Mucosa of descending colon (tissue), 3 donors: ENCODE measurements at places on chromosomes 4 and X.

DNA sequence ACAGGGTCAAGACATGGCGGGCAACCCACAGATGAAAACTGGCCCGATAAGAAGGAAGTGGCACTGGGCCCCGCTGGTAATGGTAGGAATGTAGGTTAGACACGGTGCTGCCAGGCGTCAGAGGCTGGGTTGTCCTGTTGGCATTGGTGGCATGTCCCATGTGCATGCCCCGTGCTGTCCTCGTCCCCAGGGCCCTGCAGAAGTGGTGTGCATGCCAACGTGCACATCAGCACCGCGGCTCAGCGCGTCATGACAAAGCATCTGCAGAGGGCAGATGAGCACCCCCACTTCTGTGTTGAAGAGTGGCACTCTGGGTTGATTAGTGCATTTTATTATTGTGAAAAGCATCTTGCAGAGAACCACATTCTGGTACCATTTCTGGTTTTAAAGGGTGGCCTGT is 35.6 kb downstream of the NELFA start:
- DNase-seq, result no peak

- DNase-seq, result no peak
Observed at GRCh38 chrX:44401151-44401550, 57.7 kb upstream of the EFHC2 start.

- DNase-seq, result no peak
Observed at GRCh38 chr4:129428454-129428853, 332.5 kb downstream of the C4orf33 start.

GRCh38 chr4:54659313-54659712 is 1.6 kb downstream of the KIT start:
- no peak for DNase-seq

- DNase-seq, result no peak
Observed at GRCh38 chr4:31291238-31291637, 571.1 kb downstream of the PCDH7 start.

- DNase-seq, result no peak
Observed at GRCh38 chrX:97858592-97858991, 974.9 kb downstream of the RPA4 start.

GRCh38 chr4:95213366-95213765 is 335.4 kb downstream of the UNC5C start:
- no peak for DNase-seq

- no peak for DNase-seq
Observed at GRCh38 chrX:24828147-24828546, 134.4 kb downstream of the POLA1 start.

- no peak for DNase-seq
Observed at GRCh38 chr4:120688791-120689190, 233.7 kb downstream of the PRDM5 start.

DNA sequence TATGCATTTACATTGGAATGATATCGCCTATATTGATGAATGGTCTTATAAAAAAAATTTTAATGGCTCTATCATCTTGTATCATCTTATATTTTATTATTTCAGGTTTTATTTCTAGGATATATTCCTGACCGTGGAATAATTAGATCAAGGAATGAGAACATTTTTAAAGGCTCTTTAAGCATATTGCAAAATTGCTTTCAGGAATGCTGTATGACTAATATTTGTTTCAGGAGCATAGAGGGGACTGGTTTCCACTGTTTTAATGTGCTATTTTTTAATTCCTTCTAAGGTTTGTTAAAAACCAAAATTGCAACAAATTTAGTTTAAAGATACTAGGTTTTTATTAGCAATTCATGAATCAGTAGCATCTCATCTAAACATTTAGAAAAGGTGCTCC is 120.2 kb downstream of the BMPR1B start:
- DNase-seq, result no peak

GRCh38 chr4:114474188-114474800 is 124.3 kb upstream of the UGT8 start:
- DNase-seq, result no peak

DNA sequence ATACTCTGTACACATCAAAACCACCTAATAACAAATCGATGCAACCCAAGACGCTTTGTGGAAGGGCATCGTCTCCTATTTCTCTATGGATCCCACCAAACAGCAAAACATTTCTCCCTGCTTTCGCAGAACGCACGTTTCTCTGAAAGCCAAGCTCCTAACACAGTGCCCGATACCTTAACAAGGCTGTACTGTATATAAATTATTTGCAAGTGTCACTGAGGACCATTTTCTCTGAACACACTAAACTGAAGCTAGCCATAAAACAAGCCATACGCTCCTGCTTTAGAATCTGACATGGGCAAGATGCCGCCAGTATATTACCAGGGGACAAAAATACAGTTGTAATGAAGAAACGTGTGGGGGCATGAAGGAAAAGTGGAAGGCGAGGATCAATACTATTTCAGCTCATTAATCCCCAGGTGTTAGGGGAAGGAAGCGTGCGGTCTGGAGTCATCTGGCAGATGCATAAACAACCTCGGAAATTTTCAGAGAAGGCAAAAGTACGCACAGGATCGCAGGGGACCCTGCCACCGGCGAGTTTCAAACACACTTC is 703 bp downstream of the KCNIP4 start:
- no peak for DNase-seq

- DNase-seq, result no peak
Observed at GRCh38 chrX:110531873-110532580, 173.4 kb downstream of the RTL9 start.

- DNase-seq, result no peak
Observed at GRCh38 chr4:159400558-159401225, 297.8 kb downstream of the RAPGEF2 start.

GRCh38 chr4:103012060-103012459 is 7.4 kb downstream of the SLC9B1 start:
- peak; percentile 9 for DNase-seq

DNA sequence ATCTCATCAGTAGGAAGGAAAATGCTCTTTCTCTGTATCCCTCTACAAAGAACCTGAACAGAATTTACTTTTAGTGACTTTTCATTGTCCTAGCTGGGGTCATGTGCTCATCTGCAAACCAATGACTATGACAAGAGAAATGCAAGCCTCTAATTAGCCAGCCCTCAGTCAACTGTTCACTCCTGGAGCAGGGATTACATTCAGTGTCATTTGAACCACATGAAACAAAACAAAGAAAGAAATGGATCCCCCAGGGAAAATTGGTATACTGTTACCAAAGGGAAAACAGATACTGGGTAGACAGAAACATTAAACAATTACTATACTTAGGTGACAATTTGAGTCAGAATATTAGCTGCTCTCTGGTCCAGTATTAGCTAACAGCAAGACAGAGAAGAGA is 173.6 kb downstream of the RCHY1 start:
- no peak for DNase-seq

- DNase-seq, result no peak
Observed at GRCh38 chrX:72309297-72310071, 3.8 kb upstream of the CITED1 start.

DNA sequence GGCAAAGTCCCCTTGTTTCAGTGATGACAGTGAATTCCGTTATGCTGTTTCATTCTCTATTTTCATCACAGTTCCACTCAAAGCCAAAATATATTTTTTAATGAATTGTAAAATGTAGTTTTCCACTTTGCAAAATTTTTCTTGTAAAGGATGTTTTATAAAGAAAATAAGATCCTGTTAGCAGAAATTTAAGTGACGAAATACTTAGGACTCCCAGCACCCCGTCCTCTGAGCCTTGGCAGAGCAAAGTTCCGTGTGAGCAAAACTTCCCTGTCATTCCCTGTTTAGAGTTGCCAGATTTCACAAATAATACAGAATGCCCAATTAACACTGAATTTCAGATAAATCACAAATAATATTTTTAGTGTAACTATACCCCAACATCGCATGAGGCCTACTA is 81.0 kb upstream of the RBPJ start:
- no peak for DNase-seq

GRCh38 chr4:13706120-13706519 is 78.6 kb upstream of the BOD1L1 start:
- no peak for DNase-seq

DNA sequence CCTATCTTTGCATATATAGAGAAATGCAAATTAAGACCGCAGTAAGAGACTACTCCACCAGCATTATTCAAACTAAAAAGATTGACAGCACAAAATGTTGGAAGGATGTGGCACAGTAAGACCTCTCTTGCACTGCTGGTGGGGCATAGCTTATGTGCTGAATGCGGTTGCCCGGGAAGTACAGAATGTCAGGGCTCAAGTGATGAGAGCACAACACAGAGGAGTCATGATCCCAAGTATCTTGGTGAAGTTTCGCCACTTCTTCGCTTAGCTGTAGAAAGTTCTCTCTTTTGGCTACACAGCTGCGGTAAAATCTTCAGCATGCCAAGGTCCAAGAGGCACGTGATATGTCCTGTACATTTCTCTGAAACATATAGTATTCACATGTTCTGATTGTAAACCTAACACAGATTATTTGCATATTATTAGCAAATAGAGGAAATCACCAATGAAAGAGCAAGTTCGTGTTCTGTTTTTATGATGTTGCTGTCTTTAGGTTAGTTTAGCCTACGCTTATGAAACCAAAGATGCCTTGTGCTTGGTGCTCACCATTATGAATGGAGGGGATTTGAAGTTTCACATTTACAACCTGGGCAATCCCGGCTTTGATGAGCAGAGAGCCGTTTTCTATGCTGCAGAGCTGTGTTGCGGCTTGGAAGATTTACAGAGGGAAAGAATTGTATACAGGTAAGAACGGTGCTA is 55.0 kb downstream of the HTT-AS start:
- no peak for DNase-seq

- DNase-seq, result no peak
Observed at GRCh38 chrX:17591741-17592110, 145.6 kb upstream of the SCML1 start.

- DNase-seq, result no peak
Observed at GRCh38 chr4:48752726-48753125, 27.4 kb downstream of the FRYL start.

DNA sequence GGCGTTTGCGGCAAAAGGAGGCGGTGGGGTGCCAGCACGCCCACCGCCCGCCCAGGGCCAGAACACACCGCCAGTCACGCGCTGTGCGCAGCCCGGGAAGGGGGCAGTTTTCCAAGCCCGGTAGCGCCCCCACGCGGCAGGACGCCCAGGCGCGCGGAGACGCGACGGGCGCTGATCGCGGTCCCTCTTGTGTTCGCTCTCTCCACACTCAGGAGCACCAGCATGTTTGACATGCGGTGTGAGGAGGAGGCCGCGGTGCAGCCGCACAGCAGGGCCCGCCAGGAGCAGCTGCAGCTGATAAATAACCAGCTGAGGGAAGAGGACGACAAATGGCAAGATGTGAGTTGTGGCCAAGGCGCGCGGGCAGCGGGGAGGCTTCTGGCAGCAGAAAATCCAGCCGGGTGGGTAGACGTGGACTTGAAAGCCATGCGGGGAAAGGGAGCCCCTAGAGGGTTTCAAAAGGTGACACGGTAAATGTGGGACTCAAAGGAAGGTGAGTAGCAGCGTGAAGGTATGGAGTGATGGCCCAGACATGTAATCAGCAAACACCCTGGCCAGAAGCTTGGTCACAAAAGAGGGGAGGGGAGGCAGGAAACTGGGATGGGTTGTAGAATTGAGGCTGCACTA is 104.1 kb downstream of the PHOX2B start:
- peak; percentile 83 for DNase-seq

DNA sequence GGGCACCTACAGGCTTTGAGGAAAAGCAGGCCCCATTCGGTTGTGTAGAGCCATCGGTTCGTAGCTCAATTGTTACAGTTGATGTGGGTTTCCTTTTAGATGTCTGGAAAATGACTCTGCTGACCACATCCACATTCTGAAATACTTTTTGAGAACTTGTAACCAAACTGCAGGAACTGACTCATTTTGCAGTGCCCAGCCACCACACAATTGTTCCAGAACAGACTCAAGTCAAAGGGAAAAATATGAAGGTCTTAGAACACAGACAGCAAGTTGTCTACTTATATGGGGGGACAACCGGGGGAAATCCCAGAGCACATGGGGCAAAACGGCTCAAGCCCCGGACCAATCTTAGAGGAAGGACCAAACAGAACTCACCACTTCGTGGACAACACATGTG is 557.6 kb upstream of the DIPK2B start:
- DNase-seq, result no peak

- no peak for DNase-seq
Observed at GRCh38 chr4:159540038-159540437, 437.2 kb downstream of the RAPGEF2 start.

DNA sequence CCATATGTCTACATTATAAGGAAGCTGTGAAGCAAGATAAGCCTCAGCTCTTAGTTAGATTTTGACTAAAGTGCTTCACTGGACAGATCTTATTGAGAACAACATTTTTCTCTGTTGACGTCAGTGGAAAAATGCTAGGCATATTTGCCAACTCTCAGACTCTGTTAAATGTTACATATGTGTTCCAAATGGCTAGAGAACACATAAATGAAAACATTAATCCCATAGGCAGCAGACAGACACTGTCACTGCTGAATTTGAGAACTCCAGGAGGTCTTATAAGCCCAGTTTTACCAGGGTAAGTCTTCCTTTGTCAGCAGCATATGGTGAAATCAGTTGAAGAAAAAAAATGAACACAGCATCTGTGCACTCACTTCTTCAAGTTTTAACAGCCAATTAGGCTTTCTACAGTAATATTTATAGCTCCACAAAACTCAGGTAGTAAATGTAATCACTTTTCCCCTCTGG is 186.9 kb downstream of the CAMK2D start:
- DNase-seq, result no peak

- no peak for DNase-seq
Observed at GRCh38 chrX:102154218-102154860, 1.4 kb downstream of the BEX5 start.

GRCh38 chrX:127552571-127552970 is 499.6 kb downstream of the ACTRT1 start:
- no peak for DNase-seq

DNA sequence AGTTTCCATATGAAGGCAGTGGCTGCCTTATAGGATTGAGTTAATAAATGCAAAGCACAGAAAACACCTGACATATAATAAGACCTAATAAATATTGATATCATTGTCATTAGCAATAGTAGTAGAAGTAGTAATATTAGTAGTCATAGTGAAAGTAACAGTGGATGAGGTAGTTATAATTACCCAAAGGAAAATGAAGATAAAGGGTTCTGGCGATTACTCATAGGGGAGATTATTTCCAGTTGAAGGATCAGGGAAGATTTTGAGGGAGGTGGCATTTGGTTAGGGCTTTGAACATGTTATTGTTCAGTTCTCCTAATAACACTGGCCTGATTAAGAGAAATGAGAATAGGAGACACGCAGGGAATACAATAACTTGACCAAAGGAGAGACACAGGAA is 131.9 kb upstream of the GPRIN3 start:
- DNase-seq, result no peak

- DNase-seq, result no peak
Observed at GRCh38 chrX:134633832-134634231, 24.4 kb downstream of the PLAC1 start.

GRCh38 chrX:119682019-119682989 is 10.7 kb downstream of the SEPTIN6 start:
- DNase-seq, result no peak

DNA sequence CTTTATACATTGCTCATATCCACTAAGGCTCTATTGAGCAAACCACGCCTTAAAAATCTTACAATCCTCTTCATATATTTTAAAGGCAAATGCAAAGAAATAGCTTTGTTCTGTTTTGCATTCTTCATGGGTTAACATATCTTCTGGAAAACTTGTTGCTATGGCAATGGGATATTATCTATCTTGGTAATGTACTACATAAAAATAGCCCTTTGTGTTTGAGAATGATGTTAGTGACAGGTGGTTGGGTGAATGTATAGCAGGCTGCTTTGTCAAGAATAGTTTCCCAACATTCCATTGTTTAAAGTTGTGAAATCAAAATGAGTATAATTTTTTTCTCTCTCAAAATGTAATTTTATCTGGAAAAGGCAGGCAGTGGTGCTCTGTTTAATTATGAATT is 16.8 kb downstream of the REPS2 start:
- no peak for DNase-seq

GRCh38 chr4:186015212-186015817 is 53.6 kb upstream of the TLR3 start:
- DNase-seq, result no peak
